ENCODE measurements at places on chromosomes 7 and 10.

GRCh38 chr7:145411066-145411465, 575.2 kb upstream of the TPK1 start:
- DNase-seq, result no peak

GRCh38 chr7:123725586-123726171, 23.1 kb downstream of the WASL start:
- DNase-seq, result no peak

DNA sequence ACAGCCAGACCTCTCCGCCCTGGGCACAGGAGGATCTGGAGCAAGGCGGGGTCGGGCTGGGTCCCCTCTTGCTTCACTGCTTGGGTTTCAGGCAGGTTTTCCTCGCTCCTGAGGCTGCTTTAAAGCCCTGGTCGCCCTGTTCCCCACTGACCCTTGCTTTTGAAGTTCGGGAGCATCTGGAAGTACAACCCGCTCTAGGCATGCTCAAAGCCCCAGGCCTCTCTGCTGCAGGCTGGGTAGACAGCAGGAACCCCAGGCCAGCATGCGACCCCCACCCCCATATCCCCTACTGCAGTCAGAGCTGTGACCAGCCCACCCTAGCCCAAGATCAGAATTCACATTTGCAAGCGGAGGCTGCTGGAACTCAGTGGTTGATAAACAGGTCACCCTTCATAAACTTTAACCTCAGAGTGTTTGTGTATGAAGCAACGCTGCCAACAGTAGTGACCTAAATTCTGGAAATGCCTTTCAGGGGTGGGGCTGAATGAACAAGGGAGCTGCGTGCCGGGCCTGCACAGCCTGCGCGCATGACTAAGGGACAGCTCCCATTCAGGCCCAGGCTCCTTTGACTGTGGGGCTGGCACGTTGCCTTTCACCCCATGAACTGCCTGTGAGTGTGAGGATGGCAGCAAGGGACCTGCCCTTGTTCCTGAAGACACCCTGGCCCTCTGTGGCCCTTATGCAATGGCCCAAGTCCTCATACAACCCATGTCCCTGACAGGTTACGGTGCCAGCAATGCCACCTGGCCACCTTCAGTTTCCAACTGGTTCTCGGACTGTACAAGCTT, 52.5 kb downstream of the PROSER2 start:
- DNase-seq, result peak; percentile 98

- no peak for DNase-seq
These were observed 92.5 kb downstream of the EZH2 start for GRCh38 chr7:148791546-148791945.

GRCh38 chr7:93048136-93048930, 69.4 kb downstream of the SAMD9 start:
- no peak for DNase-seq

GRCh38 chr7:118311121-118311836, 86.8 kb downstream of the ANKRD7 start:
- DNase-seq, result no peak

GRCh38 chr7:114085313-114085591, 166.4 kb upstream of the PPP1R3A start:
- DNase-seq, result no peak

DNA sequence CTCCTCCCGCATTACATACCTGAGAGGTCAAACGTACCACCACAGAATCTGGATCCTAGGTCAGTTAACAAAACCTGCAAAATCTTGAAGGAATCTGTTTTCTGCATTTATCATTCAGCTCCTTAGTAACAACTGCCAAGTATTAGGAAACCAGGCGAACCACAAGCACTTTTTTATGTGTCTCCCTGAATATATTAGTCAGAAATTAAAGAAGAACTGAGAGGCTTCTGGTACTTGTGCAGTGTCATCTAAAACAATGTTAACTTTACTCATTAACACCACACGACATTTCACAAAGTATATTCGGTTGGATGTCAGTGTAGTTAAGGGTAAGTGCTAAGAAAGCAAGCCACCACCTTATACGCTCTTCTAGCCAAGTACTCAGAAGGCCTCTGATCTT, 2.5 kb downstream of the CCDC6 start:
- DNase-seq, result no peak

DNA sequence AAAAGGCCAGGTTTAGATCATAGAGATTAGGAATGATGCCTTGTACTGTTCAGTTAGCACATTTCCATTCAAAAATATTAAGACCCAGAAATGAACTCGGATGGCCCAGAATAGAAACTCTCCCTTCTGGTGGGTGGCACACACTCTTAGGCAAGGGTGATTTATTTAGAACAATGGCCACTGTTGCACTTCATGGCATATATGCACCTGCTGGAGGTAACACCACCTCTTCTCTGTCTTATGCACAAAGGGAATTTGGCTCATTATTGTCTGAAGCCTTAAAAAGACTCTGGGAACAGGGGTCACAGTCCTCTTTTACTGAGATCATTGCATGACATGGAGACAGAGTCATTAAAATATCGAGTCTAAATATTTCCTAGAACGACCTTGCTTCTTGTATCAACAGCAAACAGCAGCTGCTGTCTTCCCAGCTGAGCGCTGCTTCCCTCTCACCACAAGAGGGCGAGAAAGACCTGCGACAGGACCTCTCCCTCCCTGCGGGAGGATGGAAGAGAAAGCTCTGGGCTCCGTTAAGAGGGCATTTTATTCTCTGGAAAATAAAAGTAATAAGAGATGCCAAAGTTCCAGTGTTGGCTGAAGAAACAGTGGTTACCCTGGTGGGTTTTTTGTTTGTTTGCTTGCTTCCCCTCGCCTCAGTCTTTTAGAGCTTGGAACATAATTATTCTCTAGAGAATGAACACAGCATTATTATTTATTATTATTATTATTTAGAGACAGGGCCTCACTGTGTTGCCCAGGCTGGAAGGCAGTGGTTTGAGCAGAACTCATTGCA, 13.5 kb upstream of the BAMBI start:
- DNase-seq, result peak; percentile 82

DNA sequence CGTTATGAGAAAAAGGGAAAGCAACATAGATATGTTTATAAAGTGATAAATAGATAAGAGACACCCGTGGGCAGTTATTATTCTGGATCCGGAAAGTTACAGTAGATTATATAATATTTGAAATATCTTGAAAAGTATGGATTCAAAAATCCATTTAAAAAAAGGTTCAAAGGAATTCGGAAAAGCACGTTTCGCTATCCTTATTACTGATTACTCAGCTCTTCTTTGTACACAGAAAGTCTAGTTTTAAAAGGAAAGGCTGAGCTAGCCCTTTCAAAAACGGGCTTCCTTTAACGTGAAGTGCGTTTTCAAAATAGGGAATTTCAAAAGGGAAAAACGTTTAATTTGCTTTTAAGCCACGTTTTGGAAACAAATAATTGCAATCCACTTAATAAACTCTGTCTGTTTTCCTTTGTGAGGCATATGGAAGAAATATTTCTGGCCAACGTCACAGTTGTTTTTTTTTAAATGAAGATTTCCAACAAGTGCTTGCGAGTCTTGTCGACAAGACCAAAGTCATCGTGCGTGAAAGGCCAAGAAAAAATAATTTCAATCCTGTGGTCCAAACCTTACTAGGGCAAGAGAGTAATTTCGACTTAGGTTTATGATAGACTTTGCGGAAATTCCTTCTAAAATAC, 2.2 kb upstream of the SKIDA1 start:
- DNase-seq, result no peak

DNA sequence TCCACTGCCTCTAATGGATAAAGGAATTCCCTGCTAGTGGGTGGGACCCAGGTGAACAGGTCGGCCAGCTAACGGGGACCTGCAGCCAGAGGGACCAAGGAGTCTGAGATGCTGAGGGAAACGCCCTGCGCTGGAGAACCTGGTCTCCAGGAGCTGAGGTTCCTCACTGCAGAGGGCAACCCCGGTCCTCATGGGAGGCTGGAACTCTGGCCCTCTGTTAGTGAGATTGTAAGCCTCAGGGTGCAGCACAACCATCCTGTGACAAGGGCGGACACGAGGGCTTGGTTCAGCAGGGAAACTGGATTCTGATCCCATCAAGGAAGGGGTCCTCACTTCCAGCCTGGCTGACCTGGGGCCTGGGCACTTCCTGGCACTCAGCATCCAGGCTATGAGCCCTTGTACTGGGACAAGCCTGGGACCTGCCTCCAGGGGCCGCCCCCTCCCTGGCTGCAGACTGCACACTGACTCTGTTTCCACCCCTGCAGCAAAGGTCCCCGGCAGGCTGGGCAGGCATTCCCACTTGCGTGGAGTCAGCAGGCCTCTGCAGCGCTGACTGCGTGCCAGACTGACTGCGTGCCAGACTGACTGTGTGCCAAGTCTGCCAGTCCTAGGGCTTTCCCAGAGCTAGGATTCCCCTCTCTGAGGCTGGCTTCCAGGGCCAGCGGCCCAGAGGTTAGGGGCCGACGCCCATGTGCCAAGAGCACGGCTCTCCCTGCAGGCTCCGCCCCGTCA, 143.2 kb downstream of the MAPK8 start:
- no peak for DNase-seq

- no peak for DNase-seq
These were observed 17.0 kb upstream of the ZMIZ1 start for GRCh38 chr10:79051766-79052165.

DNA sequence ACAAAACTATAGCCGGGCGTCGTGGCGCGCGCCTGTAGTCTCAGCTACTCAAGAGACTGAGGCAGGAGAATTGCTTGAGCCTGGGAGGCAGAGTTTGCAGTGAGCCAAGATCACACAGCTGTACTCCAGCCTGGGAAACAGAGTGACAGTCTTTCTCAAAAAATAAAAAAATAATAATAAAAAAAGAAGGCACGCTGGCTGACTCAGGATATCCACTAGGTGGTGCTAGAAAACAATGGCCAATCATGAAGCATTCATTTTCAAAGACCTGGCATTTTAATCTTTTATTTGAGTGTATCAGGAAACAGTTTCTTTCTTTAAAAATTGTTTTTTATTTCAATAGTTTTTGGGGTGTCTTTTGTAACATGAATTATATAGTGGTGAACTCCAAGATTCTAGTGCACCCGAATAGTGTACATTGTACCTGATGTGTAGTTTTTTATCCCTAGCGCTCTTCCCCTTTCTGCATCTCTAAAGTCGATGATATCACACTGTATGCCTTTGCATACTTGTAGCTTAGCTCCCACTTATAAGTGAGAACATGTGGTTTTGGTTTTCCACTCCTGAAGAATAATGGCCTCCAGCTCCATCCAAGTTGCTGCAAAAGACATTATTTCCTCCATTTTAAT, 88.6 kb downstream of the LYZL1 start:
- DNase-seq, result peak; percentile 64

- no peak for DNase-seq
These were observed 4.7 kb upstream of the CREB5 start for GRCh38 chr7:28407651-28408050.

- no peak for DNase-seq
These were observed 1.9 kb downstream of the CRYGN start for GRCh38 chr7:151437866-151438516.

GRCh38 chr7:13099154-13099795, 411.8 kb downstream of the ARL4A start:
- no peak for DNase-seq

GRCh38 chr7:17069146-17069545, 187.4 kb upstream of the AGR3 start:
- DNase-seq, result no peak
